ENCODE measurements at places on chromosomes 1 and 21.

DNA sequence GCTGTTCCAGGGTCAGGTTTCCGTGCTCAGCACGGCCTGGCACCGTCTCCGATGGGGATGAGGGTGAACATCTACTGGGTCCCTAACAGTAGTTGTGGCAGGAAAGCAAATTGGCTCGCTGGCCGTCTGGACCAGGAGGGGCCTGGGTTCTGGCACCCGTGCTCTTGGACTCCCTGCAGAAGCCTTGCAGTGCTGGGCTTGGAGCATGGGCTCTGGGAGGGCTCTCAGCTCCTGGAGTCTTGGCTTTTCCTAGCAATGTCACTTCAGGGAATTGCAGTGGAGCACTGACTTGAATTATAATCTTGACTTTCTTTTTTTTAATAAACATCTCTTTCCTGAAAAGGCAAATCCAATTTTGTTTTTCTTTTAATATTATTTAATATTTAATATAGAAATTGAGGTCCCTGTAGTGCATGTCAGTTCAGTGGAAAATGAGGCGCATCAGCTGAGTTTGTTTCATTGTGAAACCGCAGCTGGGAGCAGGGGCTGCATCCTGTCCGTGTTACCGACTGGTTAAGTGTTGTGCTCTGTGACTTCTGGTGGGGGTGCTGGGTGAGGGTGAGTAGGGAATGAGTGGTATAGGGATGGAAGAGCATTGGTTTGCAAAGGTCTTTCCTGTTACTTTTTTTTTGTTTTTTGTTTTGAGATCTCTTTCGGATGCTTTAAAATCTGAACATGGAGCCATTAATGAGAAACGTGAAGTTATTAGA, 64.1 kb downstream of the PEX14 start:
- peak; percentile 34 for DNase-seq

- DNase-seq, result no peak
Measured at GRCh38 chr1:81869307-81869706, 68.6 kb downstream of the ADGRL2 start.

DNA sequence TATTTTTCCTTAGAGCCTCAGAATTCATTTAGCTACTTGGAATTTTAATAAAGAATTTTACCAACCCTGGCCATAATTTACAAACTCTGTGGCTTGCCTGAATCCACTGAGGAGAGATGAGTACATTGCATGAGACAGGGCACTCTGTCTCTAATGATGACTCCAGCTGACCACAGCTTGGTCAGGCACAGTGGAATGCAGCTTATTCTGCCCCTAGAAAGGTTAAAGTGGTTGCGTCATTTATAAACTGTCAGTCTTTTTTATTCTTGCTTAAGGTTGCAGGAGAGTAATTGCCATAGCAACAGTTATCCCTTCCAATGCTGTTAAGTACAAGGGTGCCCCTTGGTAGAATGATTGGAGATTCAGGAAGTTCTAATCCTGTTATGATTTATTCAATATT, 28.3 kb downstream of the PDE4B start:
- no peak for DNase-seq

GRCh38 chr1:19149736-19150135, 60.3 kb downstream of the UBR4 start:
- no peak for DNase-seq

DNA sequence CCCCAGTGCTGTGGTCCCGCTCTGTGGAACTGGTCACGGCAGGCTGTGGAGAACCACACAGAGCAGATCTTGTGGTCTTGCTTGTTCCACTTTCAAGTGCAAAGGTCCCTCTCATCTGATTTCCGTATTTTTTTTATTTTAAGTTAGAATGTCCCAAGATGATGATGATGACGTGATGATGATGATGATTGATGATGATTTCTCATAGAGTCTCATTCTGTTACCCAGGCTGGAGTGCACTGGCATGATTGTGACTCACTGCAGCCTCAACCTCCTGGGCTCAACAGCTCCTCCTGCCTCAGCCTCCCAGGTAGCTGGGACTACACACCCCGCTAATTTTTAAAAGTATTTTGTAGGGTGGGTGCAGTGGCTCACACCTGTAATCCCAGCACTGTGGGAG, 12.2 kb downstream of the EVA1C start:
- no peak for DNase-seq

DNA sequence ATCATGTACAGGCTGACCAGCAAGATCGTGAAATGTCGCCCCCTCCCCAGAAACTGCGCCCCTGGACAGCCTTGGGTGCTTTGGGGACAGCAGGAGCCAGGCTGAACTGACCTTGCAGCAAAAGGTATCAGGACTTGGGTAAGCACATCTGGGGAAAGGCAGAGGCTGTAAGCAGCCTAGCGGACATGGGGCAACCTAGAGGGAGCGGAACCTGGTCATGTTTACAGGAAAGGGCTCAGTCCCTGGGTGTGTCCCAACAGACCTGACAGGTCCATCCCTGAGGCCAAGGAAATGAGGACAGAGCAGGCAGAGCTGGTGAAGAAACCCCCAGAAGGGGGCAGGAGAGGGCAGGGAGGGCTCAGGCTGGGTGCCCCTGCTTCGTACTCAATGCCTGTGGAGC, 3.1 kb upstream of the S100A8 start:
- DNase-seq, result no peak

- DNase-seq, result peak; percentile 47
Measured at GRCh38 chr1:36248250-36248894, 24.1 kb downstream of the THRAP3 start.

DNA sequence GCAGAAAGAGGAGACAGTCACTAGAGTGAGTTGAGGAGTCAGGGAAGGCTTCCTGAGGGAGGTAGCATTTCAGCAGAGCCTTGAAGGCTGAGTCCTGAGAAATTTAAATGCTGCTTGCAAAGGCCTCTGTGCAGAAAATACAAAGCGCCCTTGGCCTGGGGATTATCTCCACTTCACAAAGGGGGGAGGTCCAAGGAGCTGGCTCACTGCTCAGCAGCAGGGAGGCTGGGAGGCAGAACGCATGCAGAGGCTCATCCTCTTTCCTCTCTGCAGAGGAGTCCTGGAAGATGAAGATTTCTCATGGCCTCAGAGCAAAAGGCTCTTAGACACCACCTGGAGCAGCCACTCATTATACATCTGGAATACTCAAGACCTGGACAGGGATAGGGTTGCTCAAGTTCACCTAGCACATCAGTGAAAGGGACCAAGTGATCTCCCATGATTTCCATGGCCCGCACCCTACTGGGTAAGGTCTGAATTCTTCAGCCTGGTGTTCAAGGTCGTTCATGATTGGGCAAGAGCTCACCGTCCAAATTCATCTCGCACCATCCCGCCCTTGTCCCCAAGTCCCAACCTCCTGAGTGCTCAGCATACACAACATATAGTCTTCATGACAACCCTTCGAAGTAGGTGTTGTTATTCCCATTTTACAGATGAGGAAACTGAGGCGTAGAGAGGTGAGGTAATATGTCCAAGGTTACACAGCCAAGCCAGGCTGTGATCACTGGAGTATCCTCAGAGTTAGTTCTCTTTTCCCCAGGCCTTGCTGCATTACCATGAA, 9.0 kb downstream of the SLC1A7 start:
- DNase-seq, result no peak

- DNase-seq, result no peak
Measured at GRCh38 chr21:44757731-44758130, 43.9 kb downstream of the UBE2G2 start.
